Osteocyte (in vitro differentiated cells): ENCODE measurements at places on chromosomes 7 and 10. TPM values are rescaled to one million over a fixed set of nuclear protein-coding genes. Genes with fewer than 3 reads are reported as not detected.
A peak's percentile ranks its signal among the peaks of the same experiment; 100 is the strongest.

DNA sequence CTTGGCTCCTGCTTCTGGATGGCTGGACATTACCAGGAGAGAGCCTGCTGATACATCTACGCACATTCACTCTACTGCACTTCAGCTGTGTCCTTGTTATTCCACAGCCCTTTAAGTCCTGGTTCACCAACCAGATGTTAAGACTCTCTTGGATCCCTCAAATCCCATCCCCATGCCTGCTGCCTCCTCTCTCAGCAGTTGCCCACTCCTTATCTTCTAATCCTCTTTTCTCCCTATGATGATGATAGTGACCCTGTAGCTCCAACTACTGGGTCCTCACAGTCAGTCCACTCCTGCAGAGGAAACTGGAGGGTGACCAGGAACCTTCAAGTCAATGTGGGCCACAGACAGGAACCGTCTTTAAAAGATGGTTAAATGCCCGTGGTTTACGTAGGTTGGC lies 96.3 kb upstream of the PDCD4 start:
- DNase-seq: no peak

GRCh38 chr7:103348452-103348851 lies 1.0 kb downstream of the PSMC2 start:
- no peak for DNase-seq

GOLGA7B gene
- 0.05 TPM in 1 of 2 replicates, not detected in the other for total RNA-seq

- no peak for DNase-seq
Observed at GRCh38 chr10:114026189-114027040, 17.3 kb upstream of the ADRB1 start.

THSD7A gene
- 0.78 and 2.0 TPM in 2 replicates for total RNA-seq

DNA sequence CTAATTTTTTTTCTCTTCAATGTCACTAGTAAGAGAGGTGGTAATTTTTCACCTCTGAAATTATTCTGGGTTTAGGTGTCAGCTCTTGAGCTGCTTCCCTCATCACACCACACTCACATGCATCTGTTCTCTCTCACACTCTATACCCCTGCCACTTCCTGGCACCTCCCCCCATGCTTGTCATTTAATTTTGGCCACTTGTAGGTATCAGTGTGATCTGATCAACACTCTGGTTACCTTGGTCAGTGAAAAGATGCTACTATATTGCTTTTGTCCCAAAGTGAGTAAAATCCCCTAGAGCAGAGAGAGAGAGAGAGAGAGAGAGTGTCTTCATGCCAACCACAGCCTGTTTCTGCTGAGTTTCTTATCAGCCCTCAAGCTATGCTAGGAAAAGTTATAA lies 42.5 kb downstream of the STK17A start:
- no peak for DNase-seq

DNA sequence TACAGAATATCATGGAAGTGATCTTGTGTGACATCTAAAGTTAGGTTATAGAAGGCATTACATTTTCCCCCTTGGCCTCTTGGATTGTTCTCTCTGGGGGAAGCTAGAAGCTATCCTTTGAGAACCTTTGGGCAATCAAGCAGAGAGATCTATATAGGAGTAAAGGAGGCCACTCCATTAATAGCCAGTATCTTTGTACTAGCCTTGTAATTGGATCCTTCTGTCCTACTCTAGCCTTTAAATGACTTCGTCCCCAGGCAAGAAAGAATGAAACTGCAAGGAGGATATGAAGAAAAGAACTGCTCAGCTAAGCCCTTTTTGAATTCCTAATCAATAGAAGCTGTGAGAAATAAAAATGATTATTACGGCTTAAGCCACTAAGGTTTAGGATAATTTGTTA lies 230.9 kb downstream of the AGMO start:
- DNase-seq: no peak

DNA sequence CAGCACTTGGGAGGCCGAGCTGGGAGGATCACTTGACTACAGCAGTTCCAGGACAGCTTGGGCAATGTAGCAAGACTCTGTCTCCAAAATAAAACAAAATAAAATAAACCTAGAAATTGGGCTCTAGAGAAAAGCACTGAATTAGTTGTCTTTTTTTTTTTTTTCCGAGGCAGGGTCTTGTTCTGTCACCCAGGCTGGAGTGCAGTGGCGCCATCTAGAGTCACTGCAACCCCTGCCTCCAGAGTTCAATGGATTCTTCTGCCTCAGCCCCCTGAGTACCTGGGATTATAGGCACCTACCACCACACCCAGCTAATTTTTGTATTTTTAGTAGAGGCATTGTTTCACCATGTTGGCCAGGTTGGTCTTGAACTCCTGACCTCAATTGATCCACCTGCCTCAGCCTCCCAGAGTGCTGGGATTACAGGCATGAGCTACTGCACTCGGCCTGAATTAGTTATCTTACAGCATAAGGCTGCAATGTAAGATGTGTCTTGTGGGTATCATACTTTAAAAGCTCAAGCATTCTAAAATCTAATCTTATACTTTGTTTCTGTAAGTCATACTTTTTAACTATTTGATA lies 12.8 kb downstream of the MEIG1 start:
- DNase-seq: no peak

DNA sequence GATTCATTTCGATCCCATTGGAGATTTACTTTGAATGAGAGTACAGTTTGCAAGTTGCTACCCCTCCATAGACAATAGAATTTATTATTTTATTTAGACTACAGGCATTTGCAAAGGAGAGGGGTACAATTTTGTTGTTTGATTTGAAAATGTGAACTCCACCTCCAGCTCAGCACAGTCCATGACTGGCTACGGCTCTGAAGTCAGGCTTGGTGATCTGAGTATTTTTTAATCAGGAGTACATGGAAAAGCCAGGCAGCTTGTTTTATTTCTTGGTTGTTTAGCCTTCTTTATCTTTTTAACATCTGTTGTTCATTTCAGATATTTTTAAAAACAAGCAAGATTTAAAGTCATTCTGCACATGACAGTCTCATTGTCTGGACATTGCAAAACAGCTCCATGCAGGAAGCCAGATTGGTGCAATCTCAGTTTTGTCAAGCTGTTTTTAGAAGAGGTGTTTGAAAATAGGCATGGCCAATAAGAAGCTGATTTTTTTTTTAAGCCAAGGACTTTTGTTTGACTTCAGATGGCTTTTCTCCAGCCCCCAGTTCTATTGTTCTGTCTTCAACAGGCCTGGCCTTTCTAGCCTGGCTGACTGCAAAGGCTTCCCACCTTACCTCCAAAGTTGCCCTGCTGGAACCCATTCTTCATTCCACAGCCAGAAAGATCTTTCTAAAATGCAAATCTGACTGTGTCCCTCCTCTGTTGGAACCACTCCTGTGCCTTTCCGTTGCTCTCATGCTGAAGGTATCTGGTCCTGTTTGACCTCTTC lies 12.2 kb downstream of the PLXDC2 start:
- DNase-seq: no peak

DNA sequence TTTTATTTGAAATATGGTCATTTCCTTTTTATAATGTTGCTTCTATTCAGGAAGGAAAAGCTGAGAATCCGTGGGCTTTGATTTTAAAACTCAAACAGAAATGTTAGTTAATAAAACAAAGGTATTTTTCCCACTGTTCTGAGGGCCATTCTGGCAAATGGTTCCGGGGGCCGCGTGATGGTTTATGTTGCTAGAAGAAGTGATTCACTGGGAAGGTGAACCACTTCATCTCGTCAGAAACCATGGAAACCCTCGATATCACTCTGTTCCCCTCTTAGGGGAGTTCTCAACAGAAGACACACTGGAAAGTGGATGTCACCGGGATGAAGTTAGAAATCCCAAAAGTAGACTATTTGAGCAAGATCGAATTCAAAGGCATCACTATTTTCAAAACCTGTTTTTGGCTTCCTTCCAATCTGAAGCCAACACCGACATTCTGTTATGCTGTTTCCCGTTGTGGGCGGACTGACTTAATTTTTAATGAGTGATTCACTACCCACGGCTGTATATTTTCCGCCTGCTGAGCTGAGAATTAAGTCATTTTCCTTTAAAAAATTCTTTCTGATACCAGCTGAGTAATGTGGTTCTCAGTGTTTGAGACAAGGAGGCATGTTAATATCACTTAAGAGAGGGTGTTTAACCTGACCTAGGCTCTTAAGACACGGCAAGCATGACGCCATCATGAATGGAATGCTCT lies 84.1 kb downstream of the PTPRE start:
- DNase-seq: no peak

PRR15 gene
- 0.73 and 1.6 TPM in 2 replicates for total RNA-seq

GRCh38 chr10:17607603-17608332 lies 9.4 kb downstream of the HACD1 start:
- DNase-seq: peak; percentile 42

TMEM196 gene
- not detected in 2 replicates for total RNA-seq

HOXA11 gene
- total RNA-seq: not detected in 2 replicates

DNA sequence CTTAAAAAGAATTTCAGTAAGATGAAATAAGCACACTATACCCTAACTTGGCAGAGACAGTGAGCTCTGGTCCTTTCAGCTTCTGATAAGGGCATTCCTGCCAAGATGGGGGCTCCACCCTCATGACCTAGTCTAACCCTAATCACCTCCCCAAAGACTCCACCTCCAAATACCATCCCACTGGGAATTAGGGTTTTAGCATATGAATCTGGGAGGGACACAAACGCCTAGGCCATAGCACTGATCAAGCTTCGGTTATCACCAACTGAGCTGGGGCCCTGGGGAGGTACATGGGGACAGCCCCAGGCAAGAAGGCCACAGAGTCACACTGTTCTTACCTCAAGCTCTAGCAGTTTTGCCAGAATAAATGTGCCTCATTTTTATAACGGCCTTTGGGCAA lies 31.4 kb downstream of the PALS2 start:
- no peak for DNase-seq

ANKRD61 gene
- not detected in 2 replicates for total RNA-seq

- no peak for DNase-seq
Observed at GRCh38 chr10:102959360-102959759, 41.3 kb downstream of the CNNM2 start.

- no peak for DNase-seq
Observed at GRCh38 chr10:3085785-3086567, 18.6 kb downstream of the PFKP start.

- DNase-seq: no peak
Observed at GRCh38 chr7:18575622-18576572, 80.3 kb downstream of the HDAC9 start.

DNA sequence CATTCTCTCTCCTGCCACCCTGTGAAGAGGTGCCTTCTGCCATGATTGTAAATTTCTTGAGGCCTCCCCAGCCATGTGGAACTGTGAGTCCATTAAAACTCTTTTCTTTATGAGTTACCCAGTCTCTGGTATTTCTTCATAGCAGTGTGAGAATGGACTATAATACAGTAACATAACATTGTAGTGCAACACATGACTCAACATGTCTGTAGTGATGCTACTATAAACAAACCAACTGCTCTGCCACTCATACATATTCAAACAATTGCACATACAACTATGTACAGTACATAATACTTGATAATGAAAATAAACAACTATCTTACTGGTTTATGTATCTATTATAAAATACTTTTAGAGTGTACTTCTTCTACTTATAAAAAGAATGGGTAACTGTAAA lies 7.1 kb downstream of the ATOH7 start:
- DNase-seq: no peak

DNA sequence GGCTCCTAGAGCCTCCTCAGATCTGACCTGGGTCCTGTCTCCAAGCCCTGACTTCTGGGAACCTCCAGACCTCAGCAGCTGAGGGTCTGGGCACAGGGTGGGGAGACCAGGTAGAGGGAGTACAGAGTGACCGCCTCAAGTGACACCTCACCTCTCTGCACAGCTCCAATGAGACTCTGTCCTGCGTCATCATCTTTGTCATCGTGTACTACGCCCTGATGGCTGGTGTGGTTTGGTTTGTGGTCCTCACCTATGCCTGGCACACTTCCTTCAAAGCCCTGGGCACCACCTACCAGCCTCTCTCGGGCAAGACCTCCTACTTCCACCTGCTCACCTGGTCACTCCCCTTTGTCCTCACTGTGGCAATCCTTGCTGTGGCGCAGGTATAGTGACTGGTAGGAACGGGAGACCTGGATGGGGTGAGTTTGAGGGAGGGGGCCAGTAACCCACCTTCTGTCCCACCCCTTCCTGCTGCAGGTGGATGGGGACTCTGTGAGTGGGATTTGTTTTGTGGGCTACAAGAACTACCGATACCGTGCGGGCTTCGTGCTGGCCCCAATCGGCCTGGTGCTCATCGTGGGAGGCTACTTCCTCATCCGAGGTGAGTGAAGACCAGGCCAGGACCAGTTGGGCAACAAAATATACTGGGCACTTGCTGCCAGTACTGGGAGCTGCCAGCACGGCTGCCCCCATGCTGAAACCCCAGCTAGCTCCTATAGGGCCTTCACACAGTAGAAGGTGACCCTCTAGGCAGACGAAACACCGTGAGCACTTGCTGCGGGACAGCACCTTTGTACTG lies 17.8 kb downstream of the SMO start:
- DNase-seq: no peak

DNA sequence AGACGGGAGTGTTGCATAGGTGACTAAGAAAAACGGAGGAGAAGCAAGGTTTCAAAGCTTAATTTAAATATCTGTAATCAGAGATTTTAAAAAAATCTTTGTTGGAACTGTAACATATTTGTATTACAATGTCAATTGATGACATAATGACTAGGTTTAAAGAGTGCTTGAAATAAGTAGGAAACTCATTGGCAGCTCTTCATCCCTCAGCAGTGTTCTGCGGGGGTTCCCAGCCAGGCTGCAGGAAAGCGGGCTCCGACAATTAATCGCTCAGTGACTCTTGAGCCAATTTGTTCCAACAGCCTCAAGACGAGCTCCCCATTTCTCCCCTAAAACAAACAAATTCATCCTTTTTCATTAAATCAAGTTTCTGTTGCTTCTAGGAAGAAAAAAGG lies 22.6 kb downstream of the CPXM2 start:
- DNase-seq: peak; percentile 46

DNA sequence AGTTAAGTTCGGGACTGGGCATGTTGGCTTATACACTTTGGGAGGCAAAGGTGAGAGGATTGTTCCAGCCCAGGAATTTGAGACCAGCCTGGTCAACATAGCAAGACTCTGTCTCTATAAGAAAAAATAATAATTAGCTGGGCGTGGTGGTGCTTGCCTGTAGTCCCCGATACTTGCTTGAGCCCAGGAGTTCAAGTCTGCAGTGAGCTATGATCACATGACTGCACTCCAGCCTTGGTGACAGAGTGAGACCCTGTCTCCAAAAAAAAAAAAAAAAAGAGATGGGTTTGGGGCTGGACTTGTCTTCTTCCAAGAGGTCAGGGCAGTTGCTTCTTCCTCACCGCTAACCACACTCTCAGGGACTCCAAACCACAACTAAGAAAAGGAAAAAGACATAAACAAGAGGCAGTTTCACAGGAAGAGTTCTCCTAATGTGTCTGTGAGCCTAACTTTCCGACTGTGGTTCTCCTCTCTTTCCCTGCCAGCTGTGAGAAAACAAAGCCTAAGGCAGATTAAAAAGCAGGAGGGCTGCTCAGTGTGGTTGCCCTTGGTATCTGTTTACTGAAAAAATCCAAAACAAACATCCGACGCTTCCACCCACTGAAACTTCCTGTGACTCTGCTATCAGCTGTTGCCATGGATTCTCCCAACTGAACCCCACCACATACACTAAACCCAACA lies 2.4 kb upstream of the SERPINE1 start:
- DNase-seq: no peak

GRCh38 chr10:94308866-94309265 lies 53.9 kb downstream of the NOC3L start:
- no peak for DNase-seq
